Stimulated activated CD8-positive, alpha-beta memory T cell treated with anti-CD3 and anti-CD28 coated beads, Interleukin-4, amount 100 ng/mL, for 1 hour (primary cell): ENCODE measurements at places on chromosomes 7 and 10.

- DNase-seq = no peak
These were observed 236.5 kb upstream of the KAT6B start for GRCh38 chr10:74589851-74590250.

GRCh38 chr10:80443531-80443974, 10.6 kb upstream of the TSPAN14 start:
- no peak for DNase-seq

GRCh38 chr7:4837803-4838625, 23.8 kb downstream of the PAPOLB start:
- DNase-seq = no peak

DNA sequence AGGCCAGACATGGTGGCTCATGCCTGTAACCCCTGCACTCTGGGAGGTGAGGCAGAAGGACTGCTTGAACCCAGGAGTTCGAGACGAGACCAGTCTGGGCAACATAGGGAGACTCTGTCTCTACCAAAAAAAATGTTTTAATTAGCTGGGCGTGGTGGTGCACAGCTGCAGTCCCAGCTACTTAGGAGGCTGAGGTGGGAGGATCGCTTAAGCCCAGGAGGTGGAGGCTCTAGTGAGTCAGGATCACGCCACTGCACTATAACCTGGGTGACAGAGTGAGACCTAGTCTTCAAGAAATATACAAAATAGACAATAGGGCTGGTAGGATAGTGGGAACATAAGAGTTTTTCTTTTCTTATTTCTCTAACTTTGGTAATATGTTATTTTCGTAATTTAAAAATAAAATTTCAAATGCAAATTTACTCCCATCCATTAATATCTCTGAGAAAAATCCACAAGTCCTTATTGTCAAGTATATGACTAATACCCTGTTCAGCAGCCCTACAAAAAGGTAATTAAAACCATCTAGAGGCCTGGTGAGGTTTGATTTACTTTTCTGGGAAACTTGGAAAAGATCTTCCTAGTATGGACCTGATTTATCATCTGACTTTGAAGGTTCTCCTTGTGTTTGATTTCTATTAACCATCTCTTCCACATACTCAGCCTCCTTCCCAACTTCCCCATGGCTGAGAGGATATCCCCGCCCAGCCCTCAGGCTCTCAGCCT, 50.0 kb downstream of the CREB3L2 start:
- no peak for DNase-seq

- no peak for DNase-seq
These were observed at the start of gene VWA2 for GRCh38 chr10:114239117-114239993. TSS of gene VWA2 (plus strand) at chr10:114239254. CDS start at chr10:114248714, 9,460 bp downstream.

DNA sequence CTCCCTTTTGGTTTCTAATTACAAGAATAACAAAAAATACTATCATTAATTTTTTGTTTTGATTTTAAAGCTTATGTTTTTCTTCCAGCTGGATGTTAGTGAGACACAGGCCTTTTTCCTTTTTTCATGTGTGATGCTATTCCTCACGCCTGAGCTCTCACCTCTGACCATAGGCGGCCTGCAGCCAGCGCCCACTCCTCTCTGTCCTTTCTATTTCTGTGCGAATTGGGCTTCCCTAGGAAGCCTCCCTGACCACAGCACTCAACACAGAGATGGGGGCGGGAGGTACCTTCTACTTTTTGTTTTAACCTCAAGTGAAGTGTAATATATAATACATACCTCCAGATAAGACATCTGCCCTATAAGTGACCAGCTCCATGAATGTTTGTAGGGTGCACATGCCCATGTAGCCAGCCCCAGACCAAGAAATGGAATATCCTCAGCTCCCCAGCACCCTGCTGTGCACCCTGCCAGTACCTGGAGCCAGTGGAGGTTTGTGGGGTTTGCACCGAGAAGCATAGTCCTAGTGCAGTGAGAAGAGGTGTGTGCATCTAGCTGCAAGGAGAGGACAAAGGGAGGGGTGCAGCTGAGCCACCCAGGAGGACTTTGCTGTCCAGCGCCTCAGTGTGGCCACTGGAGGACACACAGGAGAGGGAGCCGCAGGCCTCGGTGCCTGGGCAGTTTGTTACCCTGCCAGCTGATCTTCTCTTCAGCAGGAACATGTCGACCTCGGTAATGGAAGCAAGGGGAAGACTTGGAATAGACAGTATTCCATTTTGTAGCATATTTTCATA, 38.5 kb downstream of the BNIP3 start:
- no peak for DNase-seq
